Activated effector memory CD4-positive, alpha-beta T cell treated with Interleukin-2 at 50 U/mL for 16 hours (primary cell): ENCODE measurements at places on chromosomes 6 and 20.
A peak's percentile ranks its signal among the peaks of the same experiment; 100 is the strongest.

DNA sequence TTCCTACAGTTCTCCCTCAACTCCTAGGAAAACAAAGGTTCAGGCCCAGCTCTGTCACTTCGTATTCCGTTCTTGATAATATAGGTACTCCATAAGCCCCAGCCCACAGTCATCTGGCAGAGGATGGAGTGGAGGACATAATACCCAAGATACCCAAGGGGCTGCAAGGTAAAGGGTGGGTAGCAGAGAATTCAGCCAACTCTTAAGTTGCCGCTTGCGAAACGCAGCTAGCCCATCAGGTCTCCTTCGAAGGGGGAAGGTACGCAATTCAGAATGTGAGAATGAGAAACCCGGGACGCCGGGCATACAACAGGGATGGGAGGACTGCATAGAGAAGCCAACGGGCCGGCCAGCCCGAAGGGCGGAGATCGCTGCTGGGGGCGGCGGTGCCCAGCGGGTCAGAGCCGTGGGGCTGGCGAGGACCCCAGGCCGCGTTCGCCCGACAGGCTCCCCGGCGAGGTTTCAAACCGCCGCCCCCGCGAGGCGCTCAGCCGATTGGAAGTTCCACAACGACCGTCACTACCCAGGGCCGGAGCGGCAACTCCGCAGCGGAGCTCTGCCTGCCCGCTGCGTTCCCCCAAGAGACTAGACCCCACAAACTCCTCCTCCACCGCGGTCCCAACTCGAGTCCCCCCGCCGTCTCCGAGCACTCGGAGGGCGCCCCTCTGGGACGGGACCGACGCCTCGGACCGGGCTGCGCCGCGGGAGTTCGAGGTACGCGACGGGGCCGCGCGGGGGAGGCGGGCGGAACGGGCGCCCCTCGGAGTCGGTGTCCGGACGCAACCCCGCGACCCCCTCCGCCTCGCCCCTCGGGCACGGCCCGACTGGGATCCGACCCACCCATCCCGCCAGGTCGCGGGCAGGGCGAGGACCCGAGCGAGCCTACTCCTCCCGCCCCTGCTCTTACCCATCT, 911 bp downstream of the CDK19 start:
- peak; percentile 41 for DNase-seq

DNA sequence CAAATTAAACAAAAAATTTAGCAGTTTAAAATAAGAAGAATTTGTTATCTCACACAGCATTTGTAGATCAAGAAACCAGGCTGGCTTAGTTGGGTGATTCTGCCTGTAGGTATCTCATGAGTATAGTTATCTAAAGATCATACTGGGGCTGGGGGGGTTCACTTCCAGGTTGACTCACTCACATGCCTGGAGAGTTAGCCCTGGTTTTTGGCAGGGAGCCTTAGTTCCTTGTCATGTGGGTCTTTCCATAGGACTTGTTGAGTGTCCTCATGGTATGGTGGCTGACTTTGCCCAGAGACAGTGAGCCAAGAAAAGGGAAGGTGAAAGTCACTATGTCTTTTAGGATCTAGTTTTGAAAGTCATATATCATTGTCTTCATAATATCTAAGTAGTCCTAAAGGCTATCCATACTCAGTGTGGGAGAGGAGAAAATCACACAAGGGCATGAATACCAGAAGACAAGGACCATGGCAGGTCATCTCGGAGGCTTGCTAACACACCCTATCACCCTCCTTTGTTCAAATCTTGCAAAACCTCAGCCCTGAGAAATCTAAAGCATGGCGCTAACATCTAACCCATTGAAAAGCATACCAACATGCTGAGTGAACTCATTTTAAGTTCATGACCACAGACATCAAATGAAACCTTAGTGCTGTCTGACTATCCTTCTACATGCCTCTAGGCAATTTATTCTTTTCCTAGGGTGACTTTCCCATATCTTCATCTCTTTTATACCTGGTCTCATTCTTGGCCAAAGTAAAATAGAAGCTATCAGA, 39.2 kb downstream of the CYP24A1 start:
- no peak for DNase-seq

- DNase-seq, result no peak
Observed at GRCh38 chr20:49925901-49926454, 10.2 kb upstream of the RNF114 start.

GRCh38 chr20:38631155-38632022, 29.8 kb downstream of the ARHGAP40 start:
- DNase-seq, result no peak

- DNase-seq, result no peak
Observed at GRCh38 chr6:48141975-48142374, 31.0 kb upstream of the PTCHD4 start.

GRCh38 chr20:46205349-46205748, 87.2 kb downstream of the CD40 start:
- no peak for DNase-seq
